ENCODE measurements at places on chromosomes 5 and 9.

DNA sequence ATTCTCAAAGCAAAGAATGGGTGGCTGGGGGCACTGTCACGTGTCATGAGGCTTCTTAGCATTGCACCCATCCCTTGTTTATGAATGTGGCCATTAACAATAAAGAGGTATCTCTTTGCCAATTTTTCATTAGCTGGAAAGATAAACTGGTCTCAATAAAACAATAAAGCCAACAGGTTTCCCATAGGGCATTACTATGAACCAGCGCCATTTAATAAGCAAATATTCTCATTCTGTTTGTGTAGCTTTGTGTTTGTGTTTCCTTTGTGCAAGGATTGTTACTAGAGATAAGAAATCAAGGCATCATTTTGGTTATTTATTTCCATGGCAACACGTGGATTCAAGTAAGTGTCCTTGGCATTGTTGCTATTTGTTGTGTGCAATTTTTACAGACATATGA, 37.6 kb upstream of the CAST start:
- DNase-seq: no peak

DNA sequence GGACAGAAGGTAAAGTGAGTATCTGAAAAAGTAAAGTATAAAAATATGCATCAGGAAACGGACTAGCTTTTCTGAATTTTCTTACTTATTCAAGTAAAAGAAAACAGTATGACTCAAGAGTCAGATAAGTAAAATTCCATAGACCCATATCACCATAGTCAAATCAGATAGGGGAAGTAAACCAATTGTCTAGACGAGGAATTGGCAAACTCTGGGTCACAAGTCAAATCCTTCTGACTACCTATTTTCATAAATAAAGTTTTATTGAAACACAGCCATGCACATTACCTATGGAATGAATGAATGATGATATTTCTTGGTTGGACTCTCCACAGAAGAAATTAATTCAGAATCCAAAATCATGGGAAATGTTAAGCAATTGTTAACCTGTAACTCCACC, 59.1 kb upstream of the TMC1 start:
- DNase-seq: no peak

DNA sequence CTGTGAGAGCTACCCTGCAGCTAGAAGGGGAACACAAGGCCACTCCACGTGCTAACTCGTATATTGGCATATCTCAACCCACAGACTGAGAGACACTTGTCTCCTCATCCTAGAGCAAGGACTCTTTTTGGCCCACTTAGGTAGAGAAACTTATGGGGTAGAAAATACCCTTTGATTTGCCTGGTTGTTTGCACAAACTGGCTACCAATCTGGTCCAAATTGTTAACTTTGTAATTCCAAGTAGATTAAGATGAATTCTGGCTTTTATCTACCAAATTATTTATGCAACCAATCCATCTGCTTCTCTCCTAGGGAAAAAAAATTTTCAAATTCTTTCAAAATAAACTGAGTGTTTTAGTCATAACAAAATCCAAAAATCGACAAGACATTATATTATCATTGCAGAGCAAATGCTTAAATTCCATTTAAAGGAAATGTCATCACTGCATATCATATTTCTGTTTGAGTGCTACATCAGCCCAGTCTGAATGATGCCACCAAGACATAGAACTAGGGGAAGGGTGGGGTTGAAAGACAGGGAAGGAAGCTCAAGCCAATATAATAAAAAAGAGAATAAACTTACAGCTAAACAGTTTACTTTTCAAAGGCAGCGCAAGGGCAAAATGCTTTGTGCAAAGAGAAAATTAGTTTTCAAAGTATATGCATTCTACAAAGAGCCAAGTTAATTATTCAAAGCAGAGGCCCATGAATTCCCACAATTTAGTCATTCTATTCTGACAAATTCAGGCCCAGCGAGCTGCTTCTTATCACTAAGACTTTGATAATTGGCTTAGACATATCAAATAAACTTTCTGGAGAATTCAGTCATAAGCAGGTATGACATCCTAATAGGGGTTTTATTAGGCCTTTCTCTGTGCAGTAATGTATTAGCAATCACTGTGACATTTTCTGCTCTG, 198.0 kb downstream of the CAAP1 start:
- DNase-seq: no peak

DNA sequence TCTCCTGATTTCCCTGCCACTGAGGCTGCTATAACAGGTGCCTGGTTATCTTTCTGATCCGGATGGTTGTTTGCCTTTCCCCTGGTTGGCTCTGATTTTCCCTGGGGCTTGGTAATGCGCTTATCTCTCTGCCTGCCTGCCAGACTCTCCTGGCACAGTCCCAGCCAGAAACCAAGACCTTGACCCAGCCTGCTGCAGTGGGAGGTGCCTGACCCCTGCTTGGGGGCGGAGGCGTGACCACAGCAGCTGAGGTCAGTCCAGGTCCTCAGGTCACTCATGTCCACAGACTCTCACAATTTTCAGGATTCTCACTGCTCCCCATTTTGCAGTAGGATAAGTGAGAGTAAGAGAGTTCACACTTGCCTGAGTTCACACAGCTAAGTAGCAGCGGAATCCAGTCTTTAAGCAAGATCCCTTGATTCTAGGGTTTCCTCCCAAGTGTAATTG, 24.4 kb upstream of the SYNPO start:
- no peak for DNase-seq

GRCh38 chr5:151005187-151005949, 15.0 kb upstream of the GPX3 start:
- DNase-seq: no peak

DNA sequence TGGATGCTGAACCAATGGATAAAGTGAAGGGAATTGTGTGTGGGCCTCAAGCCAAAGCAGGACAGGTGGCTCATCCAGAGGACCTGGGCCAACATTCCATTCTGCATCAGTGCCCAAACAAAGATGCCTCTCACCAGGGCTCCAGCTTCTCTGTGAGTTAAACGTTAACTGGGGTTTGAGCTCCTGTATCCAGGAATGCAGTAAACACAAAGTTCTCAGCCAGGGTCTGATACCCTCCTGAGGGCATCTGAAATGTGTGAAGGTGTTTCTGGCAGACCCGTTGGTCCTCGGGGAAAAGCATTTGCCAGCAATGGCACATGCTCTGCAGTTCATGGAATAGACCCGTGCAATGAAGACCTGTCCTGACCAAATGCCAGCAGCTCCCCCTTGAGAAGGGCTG, 33.9 kb upstream of the AOPEP start:
- no peak for DNase-seq

DNA sequence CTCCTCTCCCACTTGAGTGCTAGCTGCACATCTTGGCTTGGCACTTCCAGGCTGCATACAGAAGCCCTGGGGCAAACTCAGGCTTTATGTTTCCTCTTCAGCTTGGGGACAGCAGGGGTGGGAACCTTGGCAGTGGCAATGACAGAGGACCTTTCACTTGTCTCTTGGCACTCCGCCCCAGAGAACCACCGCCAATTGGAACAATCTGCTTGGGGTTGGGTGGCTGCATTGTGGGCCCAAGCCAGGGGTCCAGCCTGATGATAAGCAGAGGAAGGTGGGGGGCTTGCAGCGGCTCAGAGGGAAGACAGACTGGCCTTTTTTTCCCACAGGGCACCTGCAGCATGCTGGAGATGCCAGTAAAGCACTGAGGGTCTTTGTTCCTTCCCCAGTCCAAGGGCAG, 179.0 kb upstream of the NMUR2 start:
- no peak for DNase-seq

DNA sequence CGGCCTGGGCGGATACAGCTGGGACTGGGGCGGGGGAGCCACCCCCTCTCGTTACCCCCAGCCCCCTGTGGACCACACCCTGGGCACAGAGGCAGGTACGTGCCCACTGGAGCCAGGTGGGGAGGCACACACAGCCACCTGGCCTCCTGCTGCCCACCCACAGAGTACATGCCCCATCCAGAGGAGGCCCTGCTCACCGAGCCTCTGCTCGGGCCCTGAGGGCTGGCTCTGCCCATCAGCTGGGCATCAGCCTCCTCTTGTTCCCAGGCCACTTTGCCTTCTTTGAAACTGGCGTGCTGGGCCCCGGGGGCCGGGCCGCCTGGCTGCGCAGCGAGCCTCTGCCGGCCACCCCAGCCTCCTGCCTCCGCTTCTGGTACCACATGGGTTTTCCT, 6.3 kb downstream of the MAMDC4 start:
- no peak for DNase-seq

DNA sequence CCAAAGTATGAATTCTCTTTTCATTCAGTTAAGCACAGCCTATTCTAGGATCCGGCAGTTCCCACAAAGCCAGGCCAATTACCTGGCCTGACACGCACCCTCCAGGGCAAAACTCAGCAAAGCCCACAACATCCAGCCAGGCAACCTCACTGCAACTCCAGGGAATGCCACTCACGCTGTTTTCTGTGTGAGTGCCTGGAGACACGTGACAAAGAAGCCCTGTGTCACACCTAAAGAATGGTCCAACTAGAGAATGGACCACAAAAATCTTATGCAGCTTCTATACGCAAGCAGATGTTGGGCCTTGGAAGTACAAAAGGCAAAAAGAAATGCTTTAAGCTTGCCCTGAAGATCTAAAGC, 20.2 kb downstream of the RETREG1 start:
- DNase-seq: no peak

GRCh38 chr5:56813302-56813701, 2.0 kb upstream of the MAP3K1 start:
- DNase-seq: no peak

GRCh38 chr9:37902796-37903646, 906 bp downstream of the SLC25A51 start:
- DNase-seq: no peak

DNA sequence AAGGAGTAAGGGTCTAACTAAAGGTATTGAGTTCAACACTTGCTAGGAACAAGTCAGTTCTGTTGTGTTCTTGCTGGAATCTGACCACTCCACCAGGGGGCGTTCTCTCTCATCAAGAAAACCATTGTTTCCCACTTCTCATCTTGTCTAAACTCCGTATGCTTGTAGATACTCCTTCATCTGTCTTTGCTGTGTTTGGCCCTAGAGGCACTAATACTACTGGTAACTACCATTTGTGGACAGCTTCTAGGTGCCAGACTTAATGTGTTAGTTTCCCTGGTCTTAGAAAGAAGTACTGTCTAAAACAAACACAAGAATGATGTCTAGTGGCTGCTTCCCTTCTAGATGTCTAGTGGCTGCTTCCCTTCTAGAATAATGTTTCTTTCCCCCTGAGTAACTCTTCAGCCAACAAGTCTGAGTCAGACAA, 18.7 kb upstream of the PTPDC1 start:
- peak; percentile 88 for DNase-seq

GRCh38 chr5:122997294-122997693, 39.2 kb downstream of the PPIC start:
- DNase-seq: no peak

- peak; percentile 14 for DNase-seq
Observed at GRCh38 chr9:116377179-116377798, 223.7 kb downstream of the PAPPA start.

Data from fibroblast of the conjunctiva (primary cell).